DMS53 (cell line): ENCODE measurements at places on chromosomes 7 and 10.

DNA sequence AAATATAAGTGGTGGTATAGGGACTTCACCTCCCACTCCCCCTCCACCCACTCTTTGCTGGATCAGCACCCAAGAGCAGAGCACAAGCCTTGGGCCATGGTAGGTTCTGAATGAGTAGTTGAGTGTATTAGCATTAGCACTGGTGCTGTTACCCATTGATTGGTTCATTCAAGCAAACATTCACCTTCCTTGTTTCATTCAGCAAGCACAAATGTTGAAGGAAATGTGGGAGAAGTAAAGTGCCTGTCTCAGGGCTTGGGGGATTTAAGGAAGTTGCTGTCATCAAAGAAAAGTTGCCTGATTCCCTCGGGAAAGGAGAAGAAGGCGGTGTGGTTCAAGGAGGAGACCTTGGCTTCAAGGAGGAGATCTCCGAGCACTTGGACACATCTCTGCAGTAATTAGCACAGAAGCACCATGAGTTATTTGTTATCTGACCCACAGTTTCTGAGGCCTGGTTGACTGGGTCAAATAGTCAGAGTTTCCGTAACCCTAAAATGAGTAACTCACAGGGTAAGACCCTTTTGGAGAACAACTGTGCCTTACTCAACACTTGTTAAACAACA is 17.3 kb downstream of the IL2RA start:
- DNase-seq, result no peak

DNA sequence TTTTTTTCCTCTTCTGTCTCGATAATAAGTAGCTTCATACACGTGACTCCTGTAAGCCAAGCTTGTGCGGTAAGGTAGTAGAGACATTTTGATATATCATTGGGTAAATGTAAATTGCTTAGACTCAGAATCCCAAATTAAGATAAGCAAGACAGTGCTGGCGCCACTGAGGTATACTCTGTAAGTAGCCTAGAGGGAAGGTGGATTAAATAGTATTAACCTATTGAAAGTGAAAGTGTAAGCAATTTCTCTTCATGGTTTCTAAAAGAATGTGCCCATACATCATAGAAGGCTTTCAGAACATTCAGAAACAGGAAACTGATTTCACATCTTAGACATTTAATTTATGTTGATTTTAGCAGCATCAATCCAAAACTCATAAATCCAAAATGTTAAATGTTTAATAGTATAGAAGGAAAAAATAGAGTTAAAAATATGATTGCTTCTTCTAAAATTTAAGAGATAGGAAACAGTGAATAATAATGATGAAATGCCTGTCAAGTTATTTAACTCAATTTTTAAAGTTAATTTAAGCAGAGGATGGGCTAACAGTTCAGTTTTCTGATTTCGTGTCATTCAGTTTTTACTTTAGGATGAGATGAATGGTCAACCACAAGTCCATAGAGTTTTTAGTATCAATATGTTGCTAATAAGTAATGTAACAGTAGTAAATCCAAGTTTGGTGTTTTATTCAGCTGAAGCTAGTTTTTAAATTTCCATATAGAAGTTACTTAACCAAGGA is 36.8 kb downstream of the LRRC72 start:
- DNase-seq, result peak; percentile 41

DNA sequence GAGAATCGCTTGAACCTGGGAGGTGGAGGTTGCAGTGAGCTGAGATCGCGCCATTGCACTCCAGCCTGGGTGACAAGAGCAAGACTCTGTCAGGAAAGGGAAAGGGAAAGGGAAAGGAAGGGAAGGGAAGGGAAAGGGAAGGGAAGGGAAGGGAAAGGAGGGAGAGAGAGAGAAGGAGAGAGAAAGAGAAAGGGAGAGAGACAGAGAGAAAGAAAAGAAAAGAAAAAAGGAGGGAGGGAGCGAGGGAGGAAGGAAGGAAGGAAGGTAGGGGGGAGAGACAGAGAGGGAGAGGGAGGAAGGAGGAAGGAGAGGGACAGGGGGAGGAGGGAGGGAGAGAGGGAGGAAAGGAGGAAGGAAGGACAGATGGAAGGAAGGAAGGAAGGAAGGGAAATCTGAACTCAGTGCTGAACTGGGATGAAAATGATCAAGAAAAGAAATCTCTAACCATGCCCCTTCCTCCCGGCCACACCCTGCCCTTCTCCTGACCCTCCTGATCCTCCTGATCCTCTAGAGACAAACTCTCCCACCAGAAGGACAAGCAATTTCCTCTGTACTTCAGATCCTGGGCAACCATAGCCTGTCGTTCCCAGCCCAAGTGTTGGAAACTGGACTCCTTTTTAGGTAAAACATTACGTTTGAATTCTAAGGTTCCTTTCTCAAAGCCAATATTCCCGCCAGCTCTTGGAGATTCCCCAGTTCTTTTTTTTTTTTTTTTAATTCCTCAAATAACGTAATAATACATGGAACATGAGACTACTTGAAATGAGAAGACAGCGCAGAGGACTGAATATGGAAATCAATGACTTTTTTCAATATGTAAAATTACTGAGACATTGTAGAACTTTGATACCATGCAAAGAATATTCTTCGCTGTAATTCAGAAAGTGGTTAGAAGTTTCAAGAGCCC is 32.1 kb downstream of the NMT2 start:
- DNase-seq, result no peak

DNA sequence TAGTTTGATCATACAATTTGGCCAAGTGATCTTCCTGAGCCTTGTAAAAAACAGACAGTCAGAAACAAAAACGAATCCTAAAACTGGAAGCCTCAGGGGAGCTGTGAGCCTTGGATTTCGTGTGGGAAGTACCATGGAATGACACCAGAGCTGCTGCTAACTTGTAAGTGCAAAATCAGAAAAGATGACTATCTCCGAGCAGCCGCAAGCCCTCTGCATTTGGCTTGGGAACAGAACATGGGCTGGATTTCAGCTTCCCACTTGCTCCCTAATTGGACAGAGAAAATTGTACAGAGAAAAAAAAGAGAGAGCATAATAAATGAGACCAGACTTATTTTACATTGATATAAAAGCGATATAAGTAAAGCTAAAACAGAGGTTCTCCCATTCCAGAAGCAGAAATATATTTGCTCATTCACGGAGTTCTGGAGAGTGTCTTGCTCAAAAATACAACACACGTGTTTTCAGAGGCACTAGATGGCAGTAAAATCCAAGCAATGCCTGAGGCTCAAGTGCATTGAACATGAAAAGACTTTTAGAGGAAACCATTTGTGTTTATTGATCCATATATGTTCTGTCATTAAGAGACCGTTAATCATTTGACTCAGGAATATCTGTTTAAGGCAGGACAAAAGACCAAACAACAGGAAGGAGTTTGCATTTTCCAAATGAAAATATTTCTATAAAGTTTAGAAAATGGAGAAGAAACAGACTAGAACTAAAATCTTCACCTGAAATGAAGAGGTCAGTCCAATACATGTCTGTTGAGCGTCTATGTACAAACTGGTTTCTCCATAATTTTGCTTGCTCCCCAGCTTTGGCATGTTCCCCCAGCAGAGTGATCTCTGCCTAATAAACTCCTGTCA is 78.3 kb upstream of the SLC26A5 start:
- peak; percentile 80 for DNase-seq

GRCh38 chr10:3869036-3869435 is 84.0 kb upstream of the KLF6 start:
- peak; percentile 29 for DNase-seq

GRCh38 chr10:91512458-91512857 is 102.3 kb downstream of the HECTD2 start:
- no peak for DNase-seq

GRCh38 chr7:3008386-3008785 is 35.3 kb downstream of the CARD11 start:
- no peak for DNase-seq

GRCh38 chr10:33277135-33277536 is 57.3 kb downstream of the NRP1 start:
- peak; percentile 37 for DNase-seq

DNA sequence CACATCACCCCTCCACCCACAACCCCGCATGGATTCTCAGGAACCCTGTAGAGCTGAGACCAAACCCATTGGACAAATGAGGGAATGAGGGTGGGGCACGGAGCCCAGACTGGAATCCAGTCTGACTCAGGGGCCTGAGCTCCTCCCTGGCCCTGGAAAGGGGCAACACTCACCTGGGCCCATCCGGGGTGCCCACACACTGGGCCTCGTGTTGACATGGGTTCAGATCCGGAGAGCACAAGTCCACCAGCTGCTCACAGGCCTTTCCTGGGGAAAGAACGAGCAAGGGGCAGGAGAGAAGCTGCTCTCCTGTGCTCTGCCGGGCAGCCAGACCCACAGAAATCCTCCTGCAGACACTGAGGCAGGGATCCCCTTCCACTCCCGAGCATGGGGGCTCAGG is 172.2 kb downstream of the SLIT1 start:
- no peak for DNase-seq

DNA sequence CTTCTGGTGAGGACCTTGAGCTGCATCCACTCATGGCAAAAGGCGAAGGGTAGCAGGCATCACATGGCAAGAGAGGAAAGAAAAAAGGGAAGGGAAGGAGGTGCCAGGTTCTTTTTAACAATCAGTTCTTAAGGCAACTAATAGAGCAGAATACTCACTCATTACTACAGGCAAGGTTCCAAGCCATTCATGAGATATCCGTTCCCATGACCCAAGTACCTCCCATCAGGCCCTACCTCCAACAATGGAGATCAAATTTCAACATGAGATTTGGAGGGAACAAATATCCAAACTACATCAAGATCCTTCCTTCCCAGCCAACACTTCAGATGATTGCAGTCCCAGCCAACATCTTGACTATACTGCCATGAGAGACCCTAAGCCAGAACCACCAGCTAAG is 38.9 kb upstream of the YAE1 start:
- no peak for DNase-seq

DNA sequence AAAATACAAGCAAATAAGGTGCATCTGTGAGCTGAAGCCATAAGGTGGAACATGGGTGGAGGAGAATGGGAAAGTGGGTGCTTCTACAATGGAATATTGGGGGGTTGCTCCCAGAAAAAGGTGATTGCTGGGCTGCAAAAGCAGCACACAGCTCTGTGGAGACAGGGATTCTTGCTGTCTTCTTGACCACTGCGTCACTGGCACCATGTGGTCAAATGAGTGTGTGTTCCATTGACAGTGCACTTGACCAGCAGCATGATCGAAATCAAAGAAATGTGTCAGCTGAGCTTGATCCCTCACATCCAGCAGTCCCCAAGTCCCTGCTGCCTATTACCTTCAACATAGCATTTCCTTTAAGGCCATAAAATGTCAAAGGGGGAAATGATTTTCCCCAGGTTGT is 56.2 kb downstream of the GPR26 start:
- no peak for DNase-seq

DNA sequence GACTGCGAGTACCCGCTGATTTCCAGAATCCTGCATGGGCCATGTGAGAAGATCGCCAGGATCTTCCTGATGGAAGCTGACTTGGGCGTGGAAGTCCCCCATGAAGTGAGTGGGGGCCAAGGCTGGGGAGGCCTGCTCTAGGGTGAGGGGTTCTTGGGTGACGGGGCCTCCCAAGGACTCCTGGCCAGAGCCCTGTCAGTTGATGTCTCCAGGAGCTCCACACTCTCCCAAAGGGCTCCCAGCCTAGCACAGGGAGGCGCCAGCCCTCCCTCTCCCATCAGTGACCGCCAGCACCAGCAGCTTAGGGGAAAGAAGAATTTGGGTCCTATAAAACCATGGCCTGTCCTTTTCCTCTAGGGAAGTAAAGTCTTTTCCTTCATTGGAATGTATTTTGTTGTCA is 9.8 kb upstream of the ZNF22 start:
- no peak for DNase-seq

GRCh38 chr7:79876848-79877252 is 257.8 kb upstream of the GNAI1 start:
- DNase-seq, result peak; percentile 8

DNA sequence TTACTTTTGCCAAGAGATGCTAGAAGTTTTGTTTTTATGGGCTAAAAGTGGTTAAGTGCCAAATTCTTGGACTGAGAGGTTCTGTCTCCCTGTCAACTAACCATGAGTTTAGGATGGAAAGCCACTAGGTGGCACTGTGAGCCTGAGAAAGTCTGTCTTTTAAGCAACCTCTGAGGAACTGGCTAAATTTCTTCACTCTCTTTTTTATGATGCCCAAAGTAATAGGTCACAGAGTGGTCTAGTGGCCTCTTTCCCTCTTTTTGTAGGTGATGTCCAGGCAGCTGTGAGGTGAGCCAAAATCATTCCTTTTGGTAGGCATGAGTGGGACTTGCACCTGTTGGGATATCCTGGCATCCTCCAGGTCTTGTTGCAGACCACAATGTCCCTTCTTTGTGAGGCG is 56.8 kb downstream of the SND1 start:
- peak; percentile 83 for DNase-seq

GRCh38 chr7:132247995-132248618 is 328.2 kb downstream of the PLXNA4 start:
- no peak for DNase-seq

GRCh38 chr7:3238525-3239210 is 62.4 kb upstream of the SDK1 start:
- DNase-seq, result no peak

DNA sequence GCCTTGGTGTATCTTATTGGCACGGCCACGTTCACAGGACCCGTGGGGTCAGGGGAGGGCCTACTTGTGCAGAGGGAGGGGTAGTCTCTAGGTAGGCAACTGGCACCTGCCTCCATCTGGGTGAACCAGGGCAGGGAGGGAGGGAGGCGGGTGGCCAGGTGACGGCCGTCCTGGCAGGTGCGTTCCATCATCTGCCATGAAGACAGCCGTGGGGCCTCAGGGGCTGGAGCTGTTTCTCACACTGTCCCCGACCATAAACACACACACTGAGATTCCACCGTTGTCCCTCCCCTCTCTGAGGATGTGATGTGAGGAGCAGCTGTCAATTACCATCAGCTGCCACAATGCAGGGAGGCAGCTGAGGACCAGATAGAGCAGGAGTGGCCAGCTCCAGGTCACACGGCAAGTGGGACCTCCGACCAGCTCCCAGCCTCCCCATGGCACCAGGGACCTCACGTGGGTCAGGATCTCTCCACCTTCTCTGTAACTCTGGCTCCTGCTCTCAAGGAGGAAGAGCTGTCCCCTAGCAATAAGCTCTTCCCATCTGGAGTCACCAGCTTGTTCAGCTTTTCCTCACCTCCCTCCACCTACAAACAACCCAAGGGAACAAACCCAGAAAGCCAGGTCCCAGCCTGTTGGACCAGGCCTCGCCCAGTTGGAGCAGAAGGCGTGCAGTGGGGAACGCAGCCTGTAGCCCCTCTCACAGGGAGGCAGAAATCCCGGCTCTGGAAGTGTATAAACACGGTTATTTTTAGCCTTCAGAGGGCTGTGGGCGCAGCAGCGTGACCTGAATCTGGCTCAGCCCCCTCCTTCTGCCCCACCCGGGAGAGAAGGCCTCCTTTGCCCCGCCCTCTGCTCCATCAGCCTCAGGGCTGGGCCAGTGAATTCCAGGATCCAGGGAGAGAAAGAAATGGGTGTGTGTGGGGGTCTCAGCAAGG is 33.1 kb downstream of the ZMIZ1 start:
- DNase-seq, result peak; percentile 96

GRCh38 chr7:100423315-100423714 is 5.2 kb downstream of the ZCWPW1 start:
- no peak for DNase-seq

GRCh38 chr10:88557658-88558057 is 25.5 kb downstream of the RNLS start:
- no peak for DNase-seq
